Testis (tissue), 5 donors: ENCODE measurements at places on chromosomes 2 and 18. TPM values are rescaled to one million over a fixed set of nuclear protein-coding genes. Genes with fewer than 3 reads are reported as not detected.

SDC1 gene
- total RNA-seq: 8.7 TPM

ANKRD29 gene
- total RNA-seq: 17.5 TPM

CRYBA2 gene
- total RNA-seq: 0.56 TPM

MRO gene
- 134 TPM for total RNA-seq

OR6B2 gene
- not detected for total RNA-seq

EDAR gene
- total RNA-seq: 0.39 TPM

ERBB4 gene
- 47.7 TPM for total RNA-seq
